ENCODE measurements at places on chromosomes 5 and 9.
A peak's percentile ranks its signal among the peaks of the same experiment; 100 is the strongest.

GRCh38 chr5:1930501-1930879, 47.8 kb upstream of the IRX4 start:
- DNase-seq = peak; percentile 60

GRCh38 chr5:6590581-6590980, 42.3 kb downstream of the NSUN2 start:
- no peak for DNase-seq

DNA sequence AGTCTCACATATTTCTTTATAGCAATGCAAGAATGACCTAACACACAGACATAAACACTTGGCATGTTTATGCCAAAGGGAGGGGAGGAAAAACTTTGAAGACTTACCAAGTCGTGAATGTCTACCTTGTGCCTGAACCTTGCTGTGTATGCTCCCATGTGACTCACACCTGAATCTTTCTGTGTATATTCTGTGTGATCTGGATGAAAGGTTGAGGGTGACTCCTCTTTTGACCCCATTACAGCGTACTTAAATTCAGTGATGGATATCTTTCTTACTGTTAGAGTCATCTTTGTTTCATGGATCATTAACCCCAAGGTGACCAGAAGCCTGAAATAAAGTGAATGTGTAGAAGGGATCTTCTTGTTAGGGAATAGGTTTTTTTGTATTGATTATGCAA, 52.9 kb upstream of the PTGER4 start:
- no peak for DNase-seq

GRCh38 chr9:108664309-108665255, 191.2 kb downstream of the ACTL7B start:
- no peak for DNase-seq

GRCh38 chr5:166713295-166713694, 1578.2 kb upstream of the WWC1 start:
- DNase-seq = no peak

GRCh38 chr5:172497591-172498255, 43.4 kb upstream of the SH3PXD2B start:
- DNase-seq = peak; percentile 27

GRCh38 chr5:127254729-127255284, 35.8 kb upstream of the MEGF10 start:
- DNase-seq = no peak

DNA sequence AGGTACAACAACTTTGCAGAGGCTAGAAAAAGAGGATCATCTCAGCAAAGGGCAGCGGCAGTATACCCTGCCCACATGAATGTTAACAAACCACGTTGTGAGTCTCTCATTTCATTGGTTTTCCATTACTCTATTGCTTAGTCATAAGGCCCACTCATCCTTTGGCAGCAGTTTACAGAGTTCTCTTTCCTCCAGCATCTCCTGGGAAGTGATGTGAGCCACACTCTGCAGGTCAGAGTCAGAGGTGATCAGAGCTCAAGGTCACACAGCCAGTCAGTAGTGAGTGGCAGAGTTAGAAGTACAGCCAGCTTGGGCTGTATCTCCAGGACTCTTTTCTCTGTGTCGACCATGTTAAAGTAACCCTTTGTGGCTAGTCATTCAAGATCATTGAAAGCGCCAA, 599.6 kb upstream of the GRAMD2B start:
- DNase-seq = no peak

Data from sigmoid colon (tissue), 7 donors.